ENCODE measurements at places on chromosomes 16 and 17.

DNA sequence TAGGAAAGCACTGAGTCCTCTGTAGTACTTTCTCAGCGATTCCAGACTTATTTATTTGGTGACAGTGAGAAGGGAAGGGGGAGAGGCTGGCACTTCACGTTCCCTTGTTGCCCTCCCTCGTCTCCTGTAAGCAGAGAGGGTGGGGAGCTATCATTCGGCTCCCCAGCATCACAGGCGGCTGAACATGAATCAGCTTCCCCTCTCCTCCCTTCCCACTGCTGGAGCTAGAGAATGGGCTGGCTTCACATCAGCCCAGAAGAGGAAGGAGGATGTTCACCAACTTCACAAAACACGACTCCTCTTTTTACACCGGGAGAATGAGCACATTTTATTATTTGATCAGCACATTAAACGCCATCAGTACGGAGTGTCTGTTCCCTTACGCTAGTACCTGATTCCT, 6.7 kb upstream of the CMIP start:
- no peak for DNase-seq

DNA sequence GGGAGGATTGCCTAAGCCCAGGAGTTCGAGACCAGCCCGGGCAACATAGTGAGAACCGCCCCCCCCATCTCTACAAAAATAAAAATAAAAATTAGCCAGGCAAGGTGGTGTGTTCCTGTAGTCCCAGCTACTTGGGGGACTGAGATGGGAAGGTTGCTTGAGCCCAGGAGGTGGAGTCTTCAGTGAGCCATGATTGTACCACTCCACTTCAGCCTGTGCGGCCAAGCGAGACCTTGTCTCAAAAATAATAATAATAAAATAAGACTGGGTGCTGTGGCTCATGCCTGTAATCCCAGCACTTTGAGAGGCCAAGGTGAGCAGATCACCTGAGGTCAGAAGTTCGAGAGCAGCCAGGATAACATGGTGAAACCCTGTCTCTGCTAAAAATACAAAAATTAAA, 11.5 kb downstream of the PDP2 start:
- no peak for DNase-seq

DNA sequence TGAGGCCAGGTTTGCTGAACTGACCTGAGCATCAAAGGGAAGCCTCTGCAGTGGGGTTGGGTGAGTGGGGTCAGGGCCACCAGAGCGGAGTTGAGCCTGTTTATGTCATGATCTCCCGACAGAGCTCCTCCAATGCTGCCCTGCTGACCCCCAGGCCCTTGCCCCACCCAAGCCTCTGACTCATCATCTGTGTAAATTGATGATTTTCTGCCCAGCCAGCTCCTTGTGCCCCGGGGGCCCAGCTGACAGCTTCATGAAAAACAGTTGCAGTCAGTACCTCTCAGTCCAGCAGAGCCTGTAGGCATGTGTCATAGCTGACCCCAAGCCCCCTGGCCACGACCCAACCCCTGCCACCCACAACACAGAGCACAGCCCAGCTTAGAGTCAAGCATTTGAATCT, 134.9 kb downstream of the CCT6B start:
- DNase-seq: no peak

- no peak for DNase-seq
These were observed 3.3 kb upstream of the XYLT1 start for GRCh38 chr16:17474037-17474436.

- DNase-seq: no peak
These were observed 15.8 kb downstream of the CDH16 start for GRCh38 chr16:66902648-66903543.

DNA sequence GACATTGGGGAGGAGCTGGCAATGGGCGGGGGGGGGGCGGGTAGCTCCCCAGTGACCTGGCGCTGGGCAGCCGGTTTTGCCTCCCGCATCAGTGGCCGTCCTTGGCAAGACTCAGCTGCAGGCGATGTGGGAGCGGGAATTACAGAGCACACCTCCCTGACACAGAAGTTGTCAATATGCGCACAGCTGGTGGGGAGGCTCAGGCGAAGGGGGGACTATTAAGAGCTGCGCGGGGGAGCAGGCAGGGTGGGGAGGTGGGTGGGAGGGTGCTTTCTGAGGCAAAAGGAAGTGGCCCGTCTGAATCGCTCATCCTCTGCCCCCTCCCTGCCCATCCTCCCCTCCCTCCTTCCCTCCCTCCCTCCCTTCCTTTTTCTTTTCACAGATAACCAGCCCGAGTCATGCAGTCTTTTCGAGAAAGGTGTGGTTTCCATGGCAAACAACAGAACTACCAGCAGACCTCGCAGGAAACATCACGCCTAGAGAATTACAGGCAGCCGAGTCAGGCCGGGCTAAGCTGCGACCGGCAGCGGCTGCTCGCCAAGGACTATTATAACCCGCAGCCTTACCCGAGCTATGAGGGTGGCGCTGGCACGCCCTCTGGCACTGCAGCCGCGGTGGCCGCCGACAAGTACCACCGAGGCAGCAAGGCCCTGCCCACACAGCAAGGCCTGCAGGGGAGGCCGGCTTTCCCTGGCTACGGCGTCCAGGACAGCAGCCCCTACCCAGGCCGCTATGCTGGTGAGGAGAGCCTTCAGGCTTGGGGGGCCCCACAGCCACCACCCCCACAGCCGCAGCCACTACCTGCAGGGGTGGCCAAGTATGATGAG, 44.0 kb downstream of the SREBF1 start:
- DNase-seq: no peak

- peak; percentile 72 for DNase-seq
These were observed 14.8 kb upstream of the GPATCH8 start for GRCh38 chr17:44518032-44518431.

DNA sequence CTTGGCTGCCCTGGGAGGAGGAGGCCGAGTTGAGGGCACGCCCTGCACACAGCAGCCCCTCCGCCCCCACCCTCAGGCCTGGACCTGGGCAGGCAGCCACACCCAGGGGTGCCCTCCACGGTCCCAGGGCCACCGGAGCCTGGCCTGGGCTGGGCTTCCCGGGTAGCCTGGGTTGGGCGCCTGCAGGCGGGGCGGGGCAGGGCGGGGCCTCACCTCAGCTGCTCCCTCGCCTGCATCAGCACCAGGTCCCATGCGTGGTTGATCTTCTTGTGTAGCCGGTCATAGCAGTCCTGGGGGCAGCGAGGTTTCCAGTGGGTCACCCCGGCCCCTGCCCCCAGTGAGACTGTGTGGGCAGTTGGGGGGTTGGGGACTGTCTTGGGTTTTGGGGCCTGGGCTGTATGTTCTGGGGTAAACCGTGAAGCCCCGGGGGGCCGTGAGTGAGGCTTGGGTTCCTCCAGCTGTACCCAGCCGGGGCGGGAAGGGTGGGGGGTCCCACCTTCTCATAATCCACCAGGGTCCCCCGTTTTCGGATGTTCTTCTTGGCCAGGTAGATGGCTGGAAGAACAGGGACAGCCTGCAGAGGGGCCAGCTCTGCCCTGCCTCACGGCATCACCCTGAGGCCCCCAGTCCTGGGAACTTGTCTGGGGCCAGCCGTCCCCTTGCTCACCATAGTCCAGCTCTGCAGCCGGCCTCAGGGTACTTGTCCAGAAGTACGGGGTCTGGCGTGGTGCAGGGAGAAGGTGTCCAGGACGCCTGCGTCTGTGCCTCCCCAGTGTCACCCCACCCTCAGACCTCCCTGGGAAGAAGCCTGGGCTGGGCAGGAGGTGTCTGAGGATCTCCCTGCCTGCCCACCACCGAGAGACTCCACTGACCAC, 2.0 kb downstream of the RGS11 start:
- no peak for DNase-seq

DNA sequence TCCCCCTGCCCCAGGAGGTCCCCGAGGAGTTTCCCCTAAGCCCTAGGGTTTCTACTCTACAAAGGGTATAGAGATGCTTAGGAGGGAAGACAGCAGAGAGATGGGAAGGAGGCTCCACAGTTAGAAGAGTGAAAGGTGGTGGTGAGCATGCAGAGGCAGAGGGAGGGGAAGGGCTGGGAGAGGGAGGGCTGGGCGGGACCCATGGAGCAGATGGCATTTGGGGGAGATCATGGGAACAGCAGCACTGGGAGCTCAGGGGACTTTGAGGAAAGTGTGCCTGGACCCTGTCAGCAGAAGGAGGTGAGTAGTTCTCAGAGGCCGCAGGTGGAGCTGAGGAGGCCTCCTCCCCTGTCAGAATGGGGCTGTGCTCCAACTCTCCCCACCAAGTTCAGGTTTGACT, 650 bp upstream of the OTOP3 start:
- no peak for DNase-seq

GRCh38 chr16:68800257-68800875, 43.0 kb upstream of the TANGO6 start:
- DNase-seq: peak; percentile 71

DNA sequence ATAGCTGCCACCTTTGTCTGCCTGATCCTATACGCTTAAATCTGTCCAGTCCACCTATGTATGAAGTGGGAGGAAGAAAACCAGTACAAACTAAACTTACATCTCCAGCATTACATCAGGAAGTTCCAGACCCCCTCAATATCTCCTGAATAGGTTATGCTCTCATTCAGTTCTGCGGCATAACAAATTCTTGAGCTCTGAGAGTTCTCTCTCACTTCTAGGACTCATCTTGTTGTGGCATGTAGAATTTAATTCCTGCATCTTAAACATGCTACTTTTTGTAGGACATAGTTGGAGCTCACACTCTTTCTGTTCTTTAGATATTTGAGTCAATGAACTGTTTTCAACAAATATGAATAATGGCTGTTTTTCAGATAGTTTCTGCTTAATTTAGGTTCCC, 662.5 kb downstream of the CDH11 start:
- no peak for DNase-seq

GRCh38 chr17:6924208-6924607, 71.6 kb upstream of the ALOX12 start:
- peak; percentile 13 for DNase-seq

GRCh38 chr17:40519089-40519775, 17.8 kb upstream of the TNS4 start:
- no peak for DNase-seq

DNA sequence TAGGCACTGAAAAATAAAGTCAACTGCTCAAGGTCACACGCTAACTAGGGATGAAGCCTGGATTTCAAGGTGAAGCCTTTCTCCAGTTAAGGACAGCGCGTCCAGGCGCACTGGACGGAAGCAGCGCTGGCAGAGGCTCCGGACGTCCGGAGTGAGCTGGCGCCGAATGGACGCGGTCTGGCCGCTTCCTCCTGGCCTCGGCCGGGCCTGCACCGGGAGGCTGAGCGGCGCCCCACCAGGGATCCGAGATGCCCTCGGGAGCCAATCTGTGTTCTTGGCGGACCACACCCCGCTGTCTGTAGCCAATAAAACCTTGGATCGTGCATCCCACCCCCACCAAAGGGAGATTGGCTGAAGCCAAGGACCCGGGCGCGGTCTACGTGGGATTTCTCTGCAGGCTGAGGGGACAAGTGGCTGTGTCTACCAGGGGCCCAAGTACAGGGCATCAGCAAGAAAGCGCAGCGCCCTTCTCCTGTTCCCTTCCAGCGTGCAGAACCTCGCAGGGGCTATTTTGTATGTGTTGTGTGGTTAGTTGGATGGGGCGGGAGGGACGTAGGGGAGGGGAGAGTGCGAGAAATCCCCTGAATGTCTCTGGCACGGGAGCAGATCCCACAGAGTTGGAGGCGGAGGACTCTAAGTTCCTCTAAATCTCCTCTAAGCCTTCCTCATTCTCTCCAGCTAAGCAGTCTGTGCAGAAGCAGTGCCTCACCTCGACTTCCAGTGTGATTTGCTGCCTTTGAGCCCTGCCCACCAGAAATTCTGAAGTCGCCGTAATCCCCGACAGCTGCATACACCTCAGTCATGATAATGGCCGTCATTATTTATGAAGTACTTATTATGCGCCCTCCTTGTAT, 2.5 kb upstream of the AKAP10 start:
- no peak for DNase-seq

DNA sequence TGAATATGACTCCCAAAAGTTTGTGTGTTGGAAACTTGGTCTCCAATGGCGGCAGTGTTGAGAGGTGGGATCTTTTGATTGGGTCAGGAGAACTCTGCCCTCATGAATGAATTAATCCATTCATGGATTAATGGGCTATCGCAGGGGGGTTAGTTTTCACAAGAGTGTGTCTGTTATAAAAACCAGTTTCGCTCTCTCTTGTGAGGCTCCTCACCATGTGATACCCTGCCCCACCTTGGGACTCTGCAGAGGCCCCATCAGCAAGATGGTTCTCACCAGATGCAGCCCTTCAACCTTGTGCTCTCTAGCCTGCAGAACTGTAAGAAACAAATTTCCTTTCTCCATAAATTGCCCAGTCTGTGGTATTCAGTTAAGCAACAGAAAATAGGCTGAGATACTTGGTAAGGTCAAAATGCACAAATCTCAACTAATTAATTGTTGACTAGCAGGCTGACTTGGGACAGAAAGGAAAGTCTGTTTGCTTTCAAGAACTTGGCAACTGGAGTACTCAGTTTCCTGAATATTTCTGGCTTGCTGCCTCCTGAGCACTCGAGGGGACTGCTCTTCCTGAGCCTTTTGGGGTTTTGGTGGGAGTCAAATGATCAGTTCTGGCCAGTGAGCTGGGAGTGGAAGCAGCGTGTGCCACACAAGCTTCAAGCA, 13.8 kb upstream of the CCL17 start:
- no peak for DNase-seq

DNA sequence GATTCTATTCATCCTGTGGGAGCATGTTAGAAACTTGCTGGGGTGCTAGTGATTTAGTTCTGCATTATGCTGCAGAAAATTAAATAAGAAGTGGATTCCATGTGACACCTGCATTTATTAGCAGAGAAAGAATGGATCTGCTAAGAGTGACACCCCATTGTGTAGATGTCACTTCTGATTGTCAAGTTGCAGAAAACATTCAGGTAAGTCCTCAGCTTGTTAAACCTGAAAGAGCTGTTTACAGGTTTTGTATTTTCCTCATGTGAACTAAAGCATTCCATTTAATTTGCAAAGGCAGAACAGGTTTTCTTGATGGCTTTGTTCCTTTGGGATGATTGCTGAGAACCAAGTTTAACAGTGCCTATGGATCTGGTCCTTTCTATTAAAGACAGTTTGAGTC, 238.7 kb downstream of the ABCC12 start:
- DNase-seq: no peak

DNA sequence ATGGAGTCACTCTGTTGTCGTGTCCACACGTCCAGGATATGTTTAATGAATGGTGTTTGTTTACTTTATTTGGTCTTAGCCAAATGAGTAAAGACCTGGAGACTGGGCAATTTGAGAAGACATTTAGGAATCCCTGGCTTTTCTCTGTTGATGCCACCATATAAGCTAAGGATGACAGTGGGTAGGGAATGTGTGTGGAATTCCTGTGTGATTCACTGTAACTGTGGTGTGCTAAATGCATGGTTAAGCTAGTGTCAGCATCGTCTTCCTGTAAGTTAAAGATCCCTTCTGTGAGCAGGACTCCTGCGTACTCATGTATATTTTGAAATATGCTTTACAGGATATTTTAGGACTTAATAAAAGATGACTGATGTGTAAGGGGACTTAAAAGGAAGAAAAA, 26.4 kb downstream of the GOSR1 start:
- DNase-seq: peak; percentile 34

- DNase-seq: no peak
These were observed 70.1 kb downstream of the ADAMTS18 start for GRCh38 chr16:77364770-77365169.

- DNase-seq: no peak
These were observed 174.9 kb downstream of the RBFOX3 start for GRCh38 chr17:79435962-79436361.

GRCh38 chr17:29838961-29839360, 91.1 kb downstream of the SSH2 start:
- no peak for DNase-seq
